ENCODE measurements at places on chromosomes 3 and 15.

DNA sequence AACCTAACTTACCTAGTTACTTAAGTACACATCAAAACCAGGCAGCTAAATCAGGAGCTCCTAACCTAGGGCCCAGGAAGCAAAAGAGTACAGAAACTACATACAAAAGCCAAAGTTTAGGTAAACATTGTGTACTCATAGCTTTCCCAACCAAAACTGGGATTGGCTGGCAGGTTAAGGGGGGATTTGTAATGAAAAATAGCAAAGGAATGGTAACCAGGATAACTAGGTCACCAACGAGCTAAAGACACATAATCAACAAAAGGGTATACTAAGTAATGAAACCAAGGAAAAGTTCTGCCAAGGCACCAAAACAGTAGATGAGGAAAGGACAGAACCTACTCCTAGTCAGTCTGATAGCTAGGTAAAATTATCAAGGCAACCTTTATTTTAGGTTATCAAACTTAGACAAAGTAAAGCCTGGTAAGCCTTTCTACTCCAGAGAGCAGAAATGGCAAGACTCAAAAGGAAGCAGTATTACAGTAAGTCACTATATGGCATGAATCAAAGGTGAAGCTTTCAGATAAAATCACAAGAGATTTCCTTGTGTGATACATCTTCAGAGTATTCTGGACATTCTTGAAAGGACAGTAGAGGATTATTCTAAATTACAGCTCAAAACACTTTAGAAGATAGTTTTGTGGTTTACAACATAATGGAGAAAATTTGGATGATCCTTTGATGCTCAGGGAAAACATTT, 10.2 kb downstream of the TRA2B start:
- no peak for DNase-seq

DNA sequence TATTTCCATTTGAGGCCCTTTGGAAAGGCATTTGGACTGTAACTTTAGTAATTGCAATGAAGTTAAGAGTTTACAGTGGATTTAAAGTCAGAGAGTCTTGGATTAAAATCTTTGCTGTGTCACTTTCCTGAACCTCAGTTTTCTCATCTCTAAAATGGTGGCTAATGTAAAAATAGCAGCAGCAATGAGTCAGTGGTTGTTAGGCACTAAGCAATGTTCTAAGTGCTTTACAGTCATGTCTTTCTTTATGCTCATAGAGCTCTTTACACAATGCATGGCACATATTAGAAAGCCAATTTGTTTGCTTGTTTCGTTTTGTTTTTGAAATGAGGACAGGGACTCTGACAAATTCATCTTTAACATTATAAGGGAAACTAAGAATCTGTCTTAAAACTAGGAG, 222.7 kb upstream of the DNAJC19 start:
- no peak for DNase-seq

DNA sequence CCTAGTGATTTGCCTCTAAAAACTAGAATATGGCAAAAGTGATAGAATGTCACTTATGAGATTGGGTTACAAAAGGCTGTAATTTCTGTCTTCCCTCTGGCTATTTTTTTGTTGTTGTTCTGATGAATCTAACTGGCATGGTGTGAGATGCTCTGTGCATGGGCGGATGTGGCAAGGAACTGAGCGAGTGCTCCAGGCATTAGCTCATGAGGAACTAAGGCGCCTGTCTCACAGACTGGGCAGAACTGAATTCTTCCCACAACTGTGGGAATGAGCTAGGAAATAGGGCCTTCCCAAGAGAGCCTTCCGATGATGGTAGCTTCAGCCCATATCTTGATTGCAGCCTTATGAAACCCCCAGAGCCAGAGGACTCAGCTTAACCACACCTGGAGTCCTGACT, 222.5 kb downstream of the NR2F2 start:
- no peak for DNase-seq

- DNase-seq, result no peak
Observed at GRCh38 chr15:20340931-20341661, 200.5 kb downstream of the GOLGA6L6 start.

GRCh38 chr15:91849749-91850161, 3.8 kb upstream of the SLCO3A1 start:
- DNase-seq, result peak; percentile 40

- DNase-seq, result no peak
Observed at GRCh38 chr3:182837855-182838454, 44.7 kb downstream of the ATP11B start.

- DNase-seq, result peak; percentile 40
Observed at GRCh38 chr3:16516695-16517481, 3.4 kb upstream of the RFTN1 start.

DNA sequence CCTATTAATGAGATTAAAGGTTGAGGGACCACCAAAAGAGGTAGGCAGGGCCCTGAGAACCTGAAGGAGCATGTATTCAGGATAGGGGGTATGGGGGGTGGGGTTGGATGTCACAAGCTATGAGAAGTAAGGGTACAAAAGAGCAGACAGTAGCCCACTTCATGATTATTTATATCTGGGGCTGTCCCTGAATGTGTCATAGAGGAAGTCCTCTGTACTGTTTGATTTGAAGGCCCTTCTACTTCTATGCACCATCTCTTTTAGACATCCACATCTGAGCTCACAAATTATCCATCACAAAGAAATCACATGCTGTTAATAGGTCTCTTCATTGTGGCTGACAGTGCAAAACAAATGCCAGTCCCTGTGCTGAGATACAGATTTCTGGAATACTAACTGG, 68.6 kb downstream of the FHIT start:
- no peak for DNase-seq

DNA sequence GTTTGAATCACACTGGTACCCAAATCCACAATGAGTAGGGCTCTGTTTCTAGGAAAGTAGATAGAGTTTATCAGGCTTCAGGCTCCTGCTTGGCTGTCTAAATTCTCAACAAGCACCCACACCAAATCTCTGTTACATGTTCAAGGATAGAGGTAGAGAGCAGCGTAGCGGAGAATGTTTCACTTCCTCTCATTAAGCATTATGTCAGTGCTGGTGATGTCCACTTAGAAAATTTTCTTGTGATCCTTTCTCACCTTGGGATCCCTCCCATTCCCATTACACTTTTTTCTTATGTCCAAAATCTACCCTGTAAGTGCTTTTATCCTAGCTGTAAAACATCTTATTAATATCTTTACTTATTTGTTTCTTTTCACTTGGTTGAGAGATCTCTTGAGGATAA, 34.7 kb upstream of the GCSAM start:
- no peak for DNase-seq

- DNase-seq, result no peak
Observed at GRCh38 chr15:61062268-61062861, 166.7 kb downstream of the RORA start.

- DNase-seq, result peak; percentile 32
Observed at GRCh38 chr15:92807971-92808571, 92.1 kb upstream of the CHD2 start.

- DNase-seq, result no peak
Observed at GRCh38 chr3:105032541-105032940, 334.2 kb upstream of the ALCAM start.

GRCh38 chr3:110236976-110237610, 834.5 kb upstream of the NECTIN3 start:
- no peak for DNase-seq

DNA sequence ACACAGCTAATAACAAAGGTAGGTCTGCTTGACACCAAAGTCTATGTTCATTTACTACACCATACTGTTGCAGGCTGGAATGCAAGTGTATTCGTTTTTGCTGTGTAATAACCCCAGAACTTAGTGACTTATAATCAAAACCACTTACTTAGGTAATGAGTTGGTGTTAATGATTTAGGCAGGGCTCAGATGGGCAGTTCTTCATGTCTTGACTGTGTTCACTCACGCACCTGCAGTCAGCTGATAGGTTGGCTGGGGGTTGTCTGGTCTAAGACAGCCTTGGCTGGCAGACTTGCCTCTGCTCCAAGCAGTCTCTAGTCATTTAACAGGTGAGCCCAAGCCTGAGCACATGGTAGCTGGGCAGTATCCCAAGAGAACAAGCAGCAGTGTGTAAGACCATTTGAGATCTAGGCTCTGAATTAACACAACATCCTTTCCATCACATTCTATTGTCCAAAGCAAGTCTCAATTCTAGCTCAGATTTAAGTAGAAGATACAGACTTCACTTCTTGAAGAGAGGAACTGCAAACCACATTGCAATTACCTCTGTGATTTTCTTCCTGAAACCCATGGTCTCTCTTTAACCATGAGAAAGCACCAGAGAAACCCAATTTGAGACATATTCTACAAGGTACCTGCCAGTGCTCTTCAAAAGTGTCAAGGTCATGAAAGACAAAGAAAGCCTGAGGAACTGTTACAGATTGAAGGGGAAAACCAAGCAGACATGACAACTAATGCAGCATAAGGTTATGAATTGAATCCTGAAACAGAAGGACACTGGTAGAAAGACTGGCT, 13.3 kb upstream of the DCLK3 start:
- DNase-seq, result peak; percentile 13

DNA sequence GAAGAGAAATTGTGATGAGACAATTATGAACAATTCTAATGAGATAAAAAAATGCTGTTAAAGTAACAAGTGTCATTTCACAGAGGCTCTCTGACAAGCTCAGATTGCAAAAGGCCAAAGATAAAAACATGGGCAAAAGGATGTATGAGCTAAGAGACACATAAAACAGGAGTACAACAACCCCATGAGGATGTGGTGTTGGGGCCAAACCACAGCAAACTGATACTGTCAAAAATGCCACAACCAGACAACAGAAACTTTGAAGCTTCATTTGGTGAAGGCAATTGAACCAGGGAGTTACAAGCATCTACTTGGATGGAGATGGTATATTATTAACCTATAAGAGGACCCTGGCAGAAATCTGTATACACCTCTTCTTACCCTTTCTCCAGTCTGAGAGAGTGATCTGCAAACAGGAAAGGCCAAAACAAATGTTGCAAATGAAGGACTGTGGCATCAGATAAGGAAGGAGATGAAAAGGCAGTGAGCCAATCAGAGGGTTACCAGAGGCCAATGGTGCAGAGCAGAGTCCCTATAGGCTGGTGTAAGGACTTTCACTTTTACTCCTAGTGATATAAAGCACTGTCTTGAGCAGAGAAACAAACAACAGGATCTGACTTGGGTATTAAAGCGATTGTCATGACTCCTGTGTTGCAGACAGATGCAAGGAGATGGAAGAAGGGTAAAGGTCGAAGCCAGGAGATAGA, 659.0 kb downstream of the NTRK3 start:
- DNase-seq, result peak; percentile 37

GRCh38 chr15:101308604-101309435, 13.8 kb upstream of the SNRPA1 start:
- DNase-seq, result no peak

- no peak for DNase-seq
Observed at GRCh38 chr15:94972314-94972713, 741.0 kb downstream of the MCTP2 start.

- DNase-seq, result no peak
Observed at GRCh38 chr3:50811893-50812292, 137.2 kb downstream of the DOCK3 start.

- no peak for DNase-seq
Observed at GRCh38 chr3:27718459-27718858, 3.7 kb downstream of the EOMES start.

GRCh38 chr3:135995766-135996165, 30.2 kb downstream of the PPP2R3A start:
- DNase-seq, result no peak

- no peak for DNase-seq
Observed at GRCh38 chr15:52419494-52419893, 109.2 kb downstream of the MYO5A start.

GRCh38 chr15:93324186-93324975, 235.4 kb upstream of the RGMA start:
- no peak for DNase-seq

DNA sequence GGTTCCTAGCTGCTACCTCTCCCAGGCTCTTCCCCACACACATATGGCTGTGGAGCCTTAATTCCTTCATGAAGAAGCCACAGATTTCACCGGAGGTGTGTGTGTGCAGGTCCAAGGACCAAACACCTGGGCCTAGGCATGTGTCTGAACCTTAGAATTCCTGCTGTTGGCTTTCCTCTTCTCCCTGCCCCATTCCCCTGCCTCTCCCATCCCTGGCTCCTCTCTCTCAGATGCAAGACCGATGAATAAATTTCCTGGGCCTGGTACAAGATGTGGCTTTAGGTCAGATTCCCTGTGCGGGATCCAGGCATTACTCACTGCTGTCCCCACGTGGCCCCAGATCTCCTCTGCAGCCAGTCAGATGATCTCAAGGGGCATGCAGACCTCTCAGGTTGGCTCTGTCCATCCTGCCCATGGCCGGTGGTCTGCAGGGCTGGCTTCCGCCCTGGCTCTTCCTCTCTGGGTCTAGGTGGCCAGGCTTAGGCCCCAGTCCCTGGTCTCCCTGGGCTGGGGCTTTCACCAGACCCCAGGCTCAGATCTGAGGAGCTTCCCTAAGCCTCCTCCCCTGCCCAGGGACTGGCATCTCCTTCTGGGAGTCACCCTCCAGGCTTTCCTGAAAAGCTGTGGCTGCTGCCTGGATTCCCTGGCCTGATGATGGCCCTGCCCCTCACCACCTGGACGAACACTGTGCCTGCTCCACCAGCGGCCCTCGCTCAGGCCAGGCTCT, 20.5 kb downstream of the CCR9 start:
- no peak for DNase-seq

- DNase-seq, result peak; percentile 84
Observed at GRCh38 chr3:58349792-58350626, 17.3 kb downstream of the PXK start.

DNA sequence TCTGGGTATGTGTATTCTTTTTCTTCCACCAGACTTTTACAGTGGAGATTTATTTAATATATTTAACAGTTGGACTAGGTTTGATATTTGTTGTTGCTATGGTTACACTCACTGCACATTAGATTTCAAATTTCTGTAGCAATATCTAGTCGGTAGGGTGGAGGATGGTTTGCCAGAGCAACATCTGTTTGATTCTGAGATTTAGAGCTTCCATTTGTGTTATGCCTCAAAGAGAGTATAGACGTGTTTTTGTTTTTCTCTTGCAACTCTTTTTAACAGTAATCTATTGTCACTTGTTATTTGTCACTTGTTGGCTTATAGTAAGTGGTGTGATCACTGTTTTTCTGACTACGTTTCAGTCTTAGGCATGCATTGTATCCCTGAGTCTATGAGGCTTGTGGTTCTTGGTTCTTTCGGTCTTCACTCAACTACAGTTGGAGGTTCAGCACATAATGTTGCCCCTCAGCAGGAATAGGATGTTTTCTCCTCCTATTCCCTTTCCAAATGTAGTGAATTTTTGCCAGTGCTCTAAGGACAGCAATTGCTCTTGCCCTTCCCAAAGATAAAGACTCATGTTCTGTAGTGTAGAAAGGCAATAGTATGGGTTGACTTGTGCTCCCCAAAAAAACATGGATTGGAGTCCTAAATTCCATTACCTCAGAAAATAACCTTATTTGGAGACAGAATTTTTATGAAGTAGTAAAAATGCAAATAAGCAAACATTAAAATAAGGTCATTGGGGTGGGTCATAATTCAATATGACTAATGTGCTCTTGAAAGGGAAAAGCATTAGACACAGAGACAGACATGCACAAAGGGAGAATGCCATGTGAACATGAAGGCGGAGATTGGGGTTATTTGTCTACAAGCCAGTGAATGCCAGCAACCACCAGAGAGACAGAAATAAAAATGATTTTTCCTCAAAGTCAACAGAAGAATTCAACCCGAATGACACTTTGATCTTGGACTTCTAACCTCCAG, 692.1 kb downstream of the DIPK2A start:
- DNase-seq, result no peak

- no peak for DNase-seq
Observed at GRCh38 chr3:32602206-32602605, 31.5 kb upstream of the DYNC1LI1 start.

GRCh38 chr3:46504789-46505188, 7.0 kb downstream of the RTP3 start:
- DNase-seq, result peak; percentile 19
